T47D (cell line): ENCODE measurements at places on chromosomes 6 and 20.

DNA sequence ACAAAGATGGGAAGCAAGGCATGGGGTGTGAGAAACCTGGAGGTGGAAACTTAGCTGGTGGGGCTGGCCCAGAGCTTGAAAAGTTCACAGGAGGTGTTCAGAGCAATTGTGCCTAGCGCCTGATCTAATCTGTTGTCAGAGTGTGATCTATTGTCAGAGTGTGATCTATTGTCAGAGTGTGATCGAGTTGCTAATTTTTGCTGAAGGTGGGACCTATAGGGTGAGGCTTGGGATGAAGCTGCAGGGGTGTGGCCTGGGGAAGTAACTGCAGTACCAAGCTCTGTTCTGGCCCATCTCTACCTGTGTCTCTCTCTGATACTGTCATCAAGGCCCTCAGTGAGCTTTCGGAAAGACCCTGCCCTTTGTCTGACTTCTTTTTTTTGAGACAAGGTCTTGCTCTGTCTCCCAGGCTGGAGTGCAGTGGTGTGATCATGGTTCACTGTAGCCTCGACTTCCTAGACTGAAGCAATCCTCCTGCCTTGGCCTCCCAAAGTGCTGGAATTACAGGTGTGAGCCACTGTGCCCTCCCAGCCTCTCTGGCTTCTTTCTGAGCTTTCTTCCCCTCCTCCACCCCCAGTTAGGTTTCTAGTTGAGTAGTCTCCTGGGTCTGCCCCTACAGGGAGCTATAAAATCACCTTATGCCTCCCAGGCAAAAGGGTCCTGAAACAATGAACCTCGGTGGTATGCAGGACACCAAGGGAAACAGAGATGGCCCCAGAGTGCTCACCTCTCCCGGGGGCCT lies 150.8 kb upstream of the RNF24 start:
- no peak for DNase-seq

GRCh38 chr6:167811442-167812087 lies 15.1 kb upstream of the AFDN start:
- no peak for DNase-seq

- no peak for DNase-seq
Observed at GRCh38 chr6:148407372-148407771, 64.7 kb downstream of the SASH1 start.

GRCh38 chr6:73669005-73669404 lies 15.2 kb upstream of the SLC17A5 start:
- no peak for DNase-seq

DNA sequence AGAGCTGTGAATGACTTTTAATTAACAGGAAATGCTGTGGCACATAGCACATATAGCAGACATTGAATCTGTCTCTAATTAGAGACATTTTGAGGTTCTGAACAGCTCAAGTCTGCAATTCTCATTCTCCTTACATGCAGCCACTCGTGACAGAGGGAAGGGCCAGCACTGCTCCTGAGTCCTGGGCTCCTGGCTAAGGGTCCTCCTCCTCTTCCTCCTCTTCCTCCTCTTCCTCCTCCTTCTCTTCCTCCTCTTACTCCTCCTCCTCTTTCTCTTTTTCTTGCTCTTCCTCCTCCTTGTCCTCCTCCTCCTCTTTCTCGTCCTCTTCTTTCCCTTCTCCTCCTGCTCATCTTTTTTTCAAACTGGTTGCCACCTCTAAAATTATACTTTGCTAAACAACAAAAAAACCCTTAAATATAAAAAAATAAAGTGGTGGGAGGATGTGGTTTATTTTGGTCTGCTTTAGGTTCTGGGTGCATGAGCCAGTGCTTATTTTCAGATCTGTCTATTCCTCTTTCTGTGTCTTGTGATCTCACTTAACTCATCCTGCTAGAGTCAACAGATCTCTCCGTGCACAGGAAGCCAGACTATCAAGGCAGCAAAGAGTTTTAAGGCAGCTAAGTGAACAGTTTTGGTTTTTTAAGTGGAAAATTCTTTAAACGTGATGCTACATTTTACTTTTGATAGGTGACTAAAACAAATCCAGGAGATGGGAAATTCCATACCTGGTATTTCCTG lies 159.3 kb downstream of the CD83 start:
- DNase-seq, result no peak

GRCh38 chr6:74166849-74167248 lies 470.8 kb downstream of the CD109 start:
- DNase-seq, result no peak

DNA sequence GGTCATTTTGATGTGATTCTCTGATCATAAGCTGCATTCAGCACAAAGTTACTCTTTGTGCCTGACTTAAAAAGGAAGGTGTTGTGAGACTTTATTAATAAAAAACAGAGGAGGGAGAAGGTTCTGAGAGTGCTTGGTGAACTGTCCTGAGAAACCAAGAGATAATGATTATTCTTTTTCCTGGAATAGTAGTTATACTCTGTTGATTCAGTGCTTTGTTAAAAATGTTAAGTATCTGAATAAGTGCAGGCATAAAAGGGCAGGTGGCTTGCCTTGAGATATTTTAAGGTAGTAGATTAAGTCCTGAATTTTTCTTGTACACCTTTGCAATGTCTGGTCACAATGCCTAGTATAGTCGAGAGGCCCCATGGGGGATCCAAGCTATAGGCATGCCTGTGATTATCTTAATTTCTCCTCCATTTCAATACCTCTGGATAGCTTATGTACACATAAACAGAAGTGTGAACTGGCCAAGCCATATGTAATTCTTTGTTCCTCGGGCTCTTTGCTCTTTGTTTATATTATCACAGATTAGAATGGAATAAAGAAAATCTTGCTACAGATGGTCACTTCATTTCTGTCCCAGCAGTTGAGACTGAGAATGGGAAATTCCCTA lies 50.0 kb downstream of the SOBP start:
- no peak for DNase-seq

GRCh38 chr6:33213166-33213988 lies 5.1 kb downstream of the RING1 start:
- no peak for DNase-seq

GRCh38 chr6:110828396-110828795 lies 13.1 kb upstream of the CDK19 start:
- DNase-seq, result no peak

GRCh38 chr20:52422574-52423336 lies 231.2 kb upstream of the ZFP64 start:
- DNase-seq, result no peak

DNA sequence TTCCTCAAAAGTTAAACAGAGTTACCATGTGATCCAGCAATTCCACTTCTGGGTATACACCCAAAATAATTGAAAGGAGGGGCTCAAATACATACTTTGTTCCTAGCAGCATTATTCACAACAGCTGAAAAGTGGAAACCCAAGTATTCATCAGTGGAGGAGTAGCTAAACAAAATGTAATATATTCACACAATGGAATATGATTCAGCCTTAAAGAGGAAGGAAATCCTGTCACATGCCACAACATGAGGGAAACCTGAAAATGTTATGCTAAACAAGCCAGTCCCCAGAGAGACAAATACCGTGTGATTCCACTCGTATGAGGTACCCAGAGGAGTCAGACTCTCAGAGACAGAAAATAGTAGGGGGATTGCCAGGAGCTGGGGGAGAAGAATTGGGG lies 44.5 kb downstream of the PXDC1 start:
- DNase-seq, result no peak

DNA sequence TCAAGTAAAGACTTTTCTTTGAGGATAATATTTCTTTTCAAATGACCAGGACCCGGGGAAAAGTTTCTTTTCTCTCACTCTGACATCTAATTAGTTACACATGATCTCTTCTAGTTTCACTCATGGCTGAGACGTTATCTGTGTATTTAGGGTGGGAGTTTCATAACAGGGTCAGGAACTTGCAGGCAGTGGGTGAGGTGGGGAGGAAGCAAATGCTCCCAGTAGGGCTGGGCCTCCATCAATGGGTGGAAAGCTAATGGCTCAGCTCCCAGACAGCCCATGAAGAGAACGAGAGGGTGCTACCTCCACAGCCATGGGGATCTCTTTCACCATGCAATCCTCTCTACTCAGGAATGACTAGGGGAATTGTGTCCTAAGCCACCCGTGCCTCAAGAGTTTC lies 119.3 kb downstream of the F13A1 start:
- DNase-seq, result no peak

DNA sequence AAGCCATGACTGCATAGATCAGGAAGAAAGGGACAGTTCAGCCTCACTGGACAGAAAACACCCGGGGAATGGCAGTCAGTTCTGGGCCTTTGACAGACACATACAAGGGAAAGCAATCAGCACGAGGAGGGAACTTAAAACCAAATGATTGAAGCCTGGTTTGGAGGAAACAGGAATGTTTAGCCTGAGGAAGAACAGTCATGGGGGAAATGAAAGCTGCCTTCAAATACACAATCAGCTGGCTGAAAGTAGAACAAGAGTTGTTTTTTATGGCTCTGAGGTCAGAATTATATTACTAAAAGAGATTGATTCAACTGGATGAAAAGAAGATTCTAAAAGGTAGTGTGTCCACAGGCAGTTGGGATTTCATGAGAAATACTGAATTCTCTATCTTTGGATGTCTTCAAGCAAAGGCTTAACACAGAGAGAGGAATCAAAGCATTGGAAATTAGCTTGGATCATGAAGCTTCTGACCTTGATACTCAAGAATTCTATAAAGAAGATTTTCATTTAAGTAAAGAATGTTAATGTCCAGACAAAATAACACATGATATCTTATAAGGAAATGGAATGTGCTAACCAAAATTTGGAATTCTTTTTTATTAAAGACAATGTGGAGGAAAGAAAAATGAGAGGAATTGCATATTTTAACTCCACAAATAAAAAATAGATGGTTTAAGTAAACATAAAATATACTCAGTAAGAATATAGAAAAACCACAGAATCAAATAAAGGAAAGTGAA lies 216.6 kb downstream of the IBTK start:
- DNase-seq, result no peak

DNA sequence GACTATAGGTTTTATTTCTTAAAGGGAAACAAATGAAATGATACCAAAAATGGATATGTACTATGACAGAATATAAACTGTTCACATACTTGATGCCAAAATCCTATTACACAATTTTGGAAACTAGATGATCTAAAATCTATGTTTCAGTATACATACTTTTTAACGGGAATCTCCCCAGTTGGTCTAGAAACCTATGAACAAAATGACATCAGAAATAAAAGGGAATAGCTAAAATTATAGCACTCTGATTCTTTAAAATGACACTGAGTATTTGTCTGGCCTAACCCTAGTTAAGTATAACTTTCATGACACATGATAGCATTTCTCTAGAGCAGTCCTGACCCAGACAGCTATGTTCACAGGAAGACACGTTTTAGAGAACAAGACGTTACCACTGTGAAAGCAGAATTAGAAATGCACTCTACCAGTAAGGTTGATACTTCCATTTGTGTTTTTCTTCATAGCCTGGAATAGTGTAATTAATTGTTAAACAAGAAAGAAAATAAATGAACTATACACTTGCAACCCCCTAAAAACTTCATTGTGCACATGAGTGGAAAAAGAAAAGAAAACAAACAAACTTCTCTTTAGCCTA lies 3.3 kb downstream of the OSER1 start:
- DNase-seq, result no peak

DNA sequence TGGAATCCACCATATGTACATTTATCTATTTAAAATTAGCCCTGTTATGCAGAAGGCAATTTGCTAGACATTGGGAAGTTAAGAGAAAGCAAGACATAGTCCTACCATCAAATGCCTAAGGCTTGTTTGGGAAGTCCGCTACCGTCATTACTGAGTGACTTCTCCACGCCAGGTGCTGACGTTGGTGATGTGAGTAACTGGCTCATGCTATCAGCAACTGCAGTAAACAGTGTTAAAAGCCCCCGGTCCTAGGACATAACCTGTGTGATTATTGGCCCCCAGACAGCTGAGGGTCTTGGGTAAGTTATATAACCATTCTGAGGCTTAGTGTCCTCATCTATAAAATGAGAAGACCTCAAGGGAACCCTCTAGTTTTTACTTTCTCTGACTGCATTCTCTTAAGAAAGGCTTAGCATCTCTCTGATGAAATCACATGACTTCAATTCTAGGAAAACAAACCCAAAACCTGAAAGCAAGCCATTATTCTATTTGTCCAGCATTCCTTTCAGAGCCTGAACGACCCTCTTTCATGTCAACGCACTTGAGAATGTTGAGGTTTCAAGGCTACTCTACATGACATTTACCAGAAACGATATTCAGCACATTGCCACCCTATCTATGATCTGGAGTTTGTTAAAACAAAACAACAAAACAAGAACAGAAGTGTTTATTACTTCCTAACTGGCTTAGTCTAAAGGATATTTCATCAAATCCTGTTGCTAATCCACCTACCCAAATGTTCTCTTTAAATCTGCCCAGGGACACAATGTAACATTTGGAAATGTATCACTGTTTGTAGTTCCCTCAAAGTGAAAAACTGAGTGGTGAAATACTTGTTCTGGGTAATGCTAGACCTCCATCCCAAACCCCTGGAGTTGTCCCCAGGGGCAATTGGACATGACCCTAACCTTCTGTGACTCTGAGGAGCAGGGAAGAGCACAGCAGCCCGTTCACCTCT lies 133.8 kb downstream of the BTBD3 start:
- no peak for DNase-seq

DNA sequence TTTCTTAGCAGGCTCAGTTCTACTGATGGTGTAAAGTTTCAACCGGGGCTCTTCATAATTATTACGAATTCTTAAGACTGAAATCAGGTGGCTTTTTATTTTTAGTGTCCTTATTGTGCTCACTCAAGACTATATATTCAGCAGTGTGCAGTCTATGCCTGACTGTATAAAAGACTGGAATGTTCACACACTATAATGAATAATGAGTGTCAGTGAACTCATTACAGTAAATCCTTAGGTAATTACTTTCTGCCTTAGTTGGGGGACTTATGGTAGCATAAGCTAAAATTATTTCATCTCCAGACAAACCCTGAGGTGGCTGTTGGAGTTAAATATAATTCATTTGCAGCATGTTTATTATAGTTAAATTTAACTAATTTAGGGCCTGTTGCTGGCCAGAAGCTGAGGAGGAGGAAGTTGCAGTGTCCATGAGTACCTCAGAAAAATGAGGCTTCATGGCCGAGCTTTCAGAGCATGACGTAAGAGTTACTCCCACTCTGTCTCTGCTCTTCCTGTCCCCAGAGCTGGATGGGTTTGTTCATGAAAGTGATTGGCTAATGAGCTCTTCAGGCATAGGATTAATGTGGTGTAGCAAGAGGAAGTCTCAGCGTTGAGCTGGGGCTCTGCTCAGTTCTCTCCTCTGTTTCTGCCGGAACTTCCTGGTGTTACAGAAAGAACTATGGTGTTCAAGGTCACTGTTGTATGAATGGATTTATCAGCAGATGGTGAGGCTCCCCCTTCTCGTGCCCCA lies 335.7 kb downstream of the NRN1 start:
- no peak for DNase-seq

GRCh38 chr6:14877758-14878157 lies 368.1 kb upstream of the JARID2 start:
- DNase-seq, result no peak

DNA sequence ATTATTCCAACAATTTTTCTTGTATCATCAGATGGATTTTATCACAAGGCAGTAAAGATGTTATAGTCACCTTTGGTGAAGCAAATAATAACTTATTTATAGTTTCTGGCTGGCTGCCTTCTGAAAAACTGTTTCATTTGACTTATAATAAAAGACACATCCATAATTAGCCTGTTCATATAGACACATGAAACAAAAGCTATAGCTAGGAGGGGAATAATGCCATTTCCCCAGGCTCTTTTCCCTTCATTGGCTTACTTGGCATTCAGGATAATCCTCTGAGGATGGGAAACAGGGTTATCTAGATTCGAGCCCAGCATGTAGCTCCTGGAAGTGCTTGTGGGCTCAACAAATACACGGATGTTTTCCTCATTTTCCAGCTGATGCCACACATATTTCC lies 17.5 kb downstream of the MMP24 start:
- peak; percentile 32 for DNase-seq
